ENCODE measurements at places on chromosomes 4 and X.

- DNase-seq, result no peak
Measured at GRCh38 chrX:119981286-119982070, 37.9 kb upstream of the NKAP start.

- no peak for DNase-seq
Measured at GRCh38 chrX:10507876-10508275, 112.5 kb downstream of the MID1 start.

DNA sequence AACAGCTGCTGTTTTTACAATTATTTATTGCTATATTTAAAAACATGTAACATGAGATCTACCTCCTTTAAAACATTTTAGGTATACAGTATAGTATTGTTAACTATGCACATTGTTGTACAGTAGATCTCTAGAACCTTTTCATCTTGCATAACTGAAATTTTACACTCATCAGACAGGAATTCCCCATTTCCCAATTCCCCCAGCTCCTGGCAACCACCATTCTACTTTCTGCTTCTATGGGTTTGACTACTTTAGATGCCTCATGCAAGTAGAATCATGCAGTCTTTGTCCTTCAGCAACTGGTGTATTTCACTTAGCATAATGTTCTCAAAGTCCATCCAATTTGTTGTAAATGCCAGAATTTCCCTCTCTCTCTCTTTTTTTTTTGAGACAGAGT lies 9.7 kb upstream of the LSM6 start:
- no peak for DNase-seq

DNA sequence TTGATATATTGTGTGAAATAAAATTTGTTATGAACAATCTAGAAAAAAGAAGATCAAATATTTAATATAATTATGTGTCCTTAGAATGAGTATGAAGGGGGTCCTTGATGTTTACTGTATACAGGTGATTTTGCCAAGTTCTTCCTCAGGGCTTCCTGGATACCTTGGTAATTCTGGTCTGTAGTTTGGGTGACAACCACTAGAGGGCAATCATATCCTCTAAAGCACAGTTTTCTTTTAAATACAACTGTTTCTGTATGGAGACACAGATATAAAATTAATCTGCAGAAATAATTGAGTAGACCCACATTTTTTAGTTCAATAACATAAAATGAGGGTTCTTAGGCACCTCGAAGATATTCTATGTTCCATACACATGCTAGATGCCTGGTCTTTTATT lies 157.7 kb downstream of the SPANXN1 start:
- no peak for DNase-seq

DNA sequence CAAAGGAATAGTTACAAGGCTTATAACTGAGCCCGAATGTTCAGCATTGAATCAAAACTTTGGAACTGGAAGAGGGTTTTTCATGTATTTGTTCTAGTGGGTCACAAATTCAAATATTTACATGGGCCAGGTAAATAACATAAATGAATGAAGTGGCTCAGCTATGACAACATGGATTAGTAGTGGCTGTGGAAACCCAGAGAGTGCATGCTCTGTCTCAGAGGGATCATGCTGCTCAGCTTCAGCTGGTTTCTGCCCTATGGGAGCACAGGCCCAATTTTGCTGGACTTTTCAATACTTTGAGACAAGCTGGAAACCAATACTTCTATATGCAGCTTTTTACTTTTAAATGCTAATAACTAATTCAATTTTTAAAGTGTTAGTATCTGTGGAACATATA lies 394.0 kb upstream of the TEX13C start:
- DNase-seq, result no peak

GRCh38 chr4:153434190-153434589 lies 32.0 kb upstream of the TMEM131L start:
- no peak for DNase-seq

GRCh38 chr4:3363411-3364141 lies 70.8 kb downstream of the RGS12 start:
- no peak for DNase-seq

DNA sequence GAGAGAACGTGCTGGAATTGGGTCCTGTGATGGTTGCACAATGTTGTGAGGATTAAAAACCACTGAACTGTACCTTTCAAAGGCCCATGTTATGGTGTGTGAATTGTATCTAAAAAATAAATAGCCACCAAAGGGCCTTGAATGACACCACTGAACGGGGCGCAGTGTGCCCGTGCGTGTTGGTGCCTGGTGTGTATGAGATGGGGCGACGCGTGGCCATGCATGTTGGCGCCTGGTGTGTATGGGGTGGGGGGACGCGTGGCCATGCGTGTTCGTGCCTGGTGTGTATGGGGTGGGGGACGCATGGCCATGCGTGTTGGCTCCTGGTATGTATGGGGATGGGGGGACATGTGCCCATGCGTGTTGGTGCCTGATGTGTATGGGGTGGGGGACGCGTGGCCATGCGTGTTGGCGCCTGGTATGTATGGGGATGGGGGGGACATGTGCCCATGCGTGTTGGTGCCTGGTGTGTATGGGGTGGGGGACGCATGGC lies 66.6 kb upstream of the HELT start:
- DNase-seq, result no peak

DNA sequence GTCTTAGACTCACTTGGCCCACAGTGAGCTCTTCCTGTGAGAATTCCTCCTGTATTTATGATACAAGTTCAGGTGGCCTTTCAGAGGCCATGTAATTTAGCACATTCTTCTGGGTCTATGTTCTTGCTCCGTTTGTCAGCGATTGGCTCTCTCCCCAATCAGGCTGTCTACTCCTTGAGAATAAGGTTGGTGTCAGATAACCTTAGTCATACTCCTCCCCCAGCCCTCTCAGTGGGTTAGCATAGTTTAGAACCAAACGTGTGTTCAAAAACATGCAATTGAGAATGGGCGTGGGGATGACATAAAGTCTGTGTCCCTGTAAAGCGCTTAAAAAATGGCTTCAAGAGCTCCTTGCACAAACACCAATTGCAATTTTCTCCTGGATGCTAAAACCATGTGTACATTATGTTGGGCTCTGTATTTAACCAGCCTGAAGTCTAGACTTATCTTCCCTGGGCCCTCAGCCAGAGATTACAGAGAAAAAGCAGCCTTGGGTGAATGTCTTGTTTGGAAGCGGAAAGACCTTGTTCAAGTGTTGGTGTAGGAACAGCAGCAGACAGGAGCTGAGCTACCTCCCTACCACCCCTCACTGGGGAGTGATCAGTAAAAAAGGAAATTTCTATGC lies 9.9 kb upstream of the CT47C1 start:
- DNase-seq, result no peak

GRCh38 chr4:114512595-114513295 lies 85.9 kb upstream of the UGT8 start:
- DNase-seq, result no peak

- no peak for DNase-seq
Measured at GRCh38 chr4:98289375-98289774, 28.2 kb downstream of the RAP1GDS1 start.

DNA sequence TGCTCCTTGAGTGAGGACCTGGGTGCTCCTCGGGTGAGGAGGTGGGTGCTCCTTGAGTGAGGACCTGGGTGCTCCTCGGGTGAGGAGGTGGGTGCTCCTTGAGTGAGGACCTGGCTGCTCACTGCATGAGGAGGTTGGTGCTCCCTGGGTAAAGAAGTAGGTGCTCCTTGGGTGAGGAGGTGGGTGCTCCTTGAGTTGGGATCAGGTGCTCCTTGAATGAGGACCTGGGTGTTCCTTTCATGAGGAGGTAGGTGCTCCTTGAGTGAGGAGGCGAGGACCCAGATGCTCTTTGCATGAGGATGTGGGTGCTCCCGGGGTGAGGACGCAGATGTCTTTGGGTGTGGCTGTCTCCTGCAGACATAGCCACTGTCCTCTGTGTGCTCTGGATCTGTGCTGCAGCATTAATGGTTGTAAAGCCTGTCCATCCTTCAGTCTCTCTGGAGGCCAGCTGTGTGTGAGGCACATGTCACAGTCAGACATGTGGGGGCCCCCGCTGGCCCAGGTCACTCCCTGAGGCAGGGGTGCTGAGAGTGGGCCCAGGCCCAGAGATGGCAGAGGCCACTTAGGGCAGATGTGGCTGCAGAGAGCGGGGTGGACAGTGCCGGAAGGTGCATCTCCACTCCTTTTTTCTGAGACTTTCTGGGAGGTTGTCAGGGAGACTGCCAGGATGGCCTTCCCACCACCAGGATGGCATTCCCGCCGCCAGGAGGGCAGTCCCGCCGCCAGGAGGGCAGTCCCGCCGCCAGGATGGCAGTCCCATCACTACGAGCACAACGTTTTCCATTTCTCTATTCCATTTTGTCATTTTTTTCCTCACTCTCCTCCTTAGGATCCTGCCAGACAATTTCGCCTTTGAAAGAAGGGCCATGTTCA lies 101.8 kb downstream of the HMX1 start:
- no peak for DNase-seq

DNA sequence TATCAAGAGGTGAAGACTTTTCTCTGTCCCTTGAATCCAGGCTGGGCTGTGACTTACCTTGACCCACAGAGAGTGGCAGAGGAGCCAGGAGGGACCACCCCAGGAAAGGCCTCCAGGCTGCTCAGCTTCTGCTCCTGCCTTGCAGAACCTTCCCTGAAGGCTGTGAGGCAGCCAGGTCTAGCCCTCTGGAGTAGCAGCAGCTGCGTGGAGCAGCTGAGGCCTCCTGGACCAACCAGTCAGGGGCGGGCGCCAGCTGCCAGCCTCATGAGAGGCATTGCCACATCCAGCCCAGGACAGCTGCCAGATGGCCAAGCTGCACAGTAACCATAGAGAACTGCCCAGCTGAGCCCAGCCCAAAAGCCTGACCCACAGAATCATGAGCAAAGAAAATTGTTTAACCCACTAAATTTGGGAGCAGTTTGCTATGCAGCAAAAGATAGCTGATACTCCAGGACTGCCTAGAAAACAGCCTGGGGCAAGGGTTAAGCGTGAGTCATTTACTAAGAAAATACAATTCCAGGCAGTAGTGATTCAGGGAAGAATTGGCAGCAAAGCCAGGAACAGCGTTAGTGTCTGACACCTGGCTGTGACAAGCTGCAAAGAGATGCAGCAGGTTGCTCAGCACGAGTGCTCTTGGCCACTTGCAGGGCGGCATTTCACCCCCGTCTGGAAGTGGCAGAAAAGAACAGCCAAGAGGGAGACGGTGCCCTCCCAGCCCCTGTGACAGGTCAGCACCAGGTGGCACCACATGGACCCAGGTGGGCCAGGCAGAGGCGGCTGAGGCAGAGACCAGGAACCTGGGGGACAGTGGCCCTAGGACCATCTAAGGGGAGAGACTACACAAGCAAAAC lies 14.7 kb upstream of the PDE6B start:
- DNase-seq, result no peak

- no peak for DNase-seq
Measured at GRCh38 chr4:52966781-52967180, 104.7 kb downstream of the RASL11B start.

DNA sequence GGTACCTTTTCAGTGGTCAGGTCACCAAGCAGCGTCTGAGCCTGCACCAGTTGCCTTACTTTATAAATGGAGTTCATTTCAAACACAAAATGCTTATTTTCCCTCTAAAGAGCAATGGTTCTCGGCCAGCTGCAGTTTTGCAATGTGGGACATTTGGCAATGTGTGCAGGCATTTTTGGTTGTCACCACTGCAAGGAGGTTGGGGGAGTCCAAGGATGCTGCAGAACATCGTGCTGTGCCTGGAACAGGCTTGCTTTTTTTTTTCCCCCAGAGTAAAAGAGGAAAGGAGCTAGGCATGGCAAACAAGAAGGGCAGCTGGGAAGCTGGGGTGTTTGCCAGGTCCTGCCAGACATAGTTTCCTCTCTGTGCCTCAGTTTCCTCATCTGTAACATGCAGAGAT lies 115.6 kb downstream of the GPR143 start:
- no peak for DNase-seq

DNA sequence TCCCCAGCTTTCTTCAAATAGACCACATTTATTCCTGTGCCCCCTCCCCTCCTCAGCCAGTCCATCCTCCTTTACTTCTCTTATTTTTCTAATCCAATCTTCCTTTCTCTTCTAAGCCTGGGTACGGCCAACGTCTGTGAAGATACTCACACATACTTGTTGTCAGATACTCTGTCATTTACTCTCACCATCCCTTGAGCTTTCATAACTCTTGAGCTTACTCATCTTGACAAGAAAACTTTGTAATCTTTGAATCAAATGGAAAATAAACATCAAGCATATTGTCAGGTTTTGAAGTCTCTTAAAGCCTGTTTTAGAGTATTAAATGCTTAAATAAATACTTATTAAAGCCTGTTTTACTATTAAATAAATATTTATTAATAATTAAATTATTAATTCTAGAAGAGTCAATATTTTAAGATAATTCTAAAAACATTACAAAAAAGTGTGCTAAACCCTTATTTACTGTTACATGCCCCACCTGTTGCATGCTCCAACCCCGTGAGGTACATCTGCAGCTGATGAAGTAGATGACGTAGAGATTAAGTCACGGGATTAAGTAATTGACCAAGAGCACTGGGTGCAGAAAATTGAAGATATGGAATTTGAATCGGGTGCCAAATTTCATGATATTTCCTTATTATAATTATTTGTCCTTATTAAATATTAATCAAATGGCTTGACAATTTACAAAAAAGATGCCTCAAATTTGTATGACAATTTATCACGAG lies 1.5 kb upstream of the TRIML2 start:
- no peak for DNase-seq

DNA sequence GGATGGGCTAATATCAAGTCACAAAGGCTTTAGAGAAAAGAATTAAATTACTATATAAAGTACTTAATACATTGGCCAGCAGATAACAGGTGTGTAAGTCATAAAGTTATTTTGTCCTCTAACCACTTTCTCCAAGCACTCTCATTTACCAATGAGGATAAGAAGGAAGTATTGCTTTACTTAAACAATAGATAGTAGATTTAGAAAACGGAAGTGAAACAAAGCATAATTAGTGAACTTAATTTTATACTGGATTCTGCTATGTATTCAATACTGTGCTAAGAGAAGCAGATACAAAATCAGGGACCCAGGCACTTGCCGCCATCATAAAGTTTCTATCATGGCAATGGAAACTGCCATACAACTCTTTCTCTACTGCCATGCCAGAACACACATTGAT lies 24.0 kb downstream of the AFM start:
- DNase-seq, result no peak

DNA sequence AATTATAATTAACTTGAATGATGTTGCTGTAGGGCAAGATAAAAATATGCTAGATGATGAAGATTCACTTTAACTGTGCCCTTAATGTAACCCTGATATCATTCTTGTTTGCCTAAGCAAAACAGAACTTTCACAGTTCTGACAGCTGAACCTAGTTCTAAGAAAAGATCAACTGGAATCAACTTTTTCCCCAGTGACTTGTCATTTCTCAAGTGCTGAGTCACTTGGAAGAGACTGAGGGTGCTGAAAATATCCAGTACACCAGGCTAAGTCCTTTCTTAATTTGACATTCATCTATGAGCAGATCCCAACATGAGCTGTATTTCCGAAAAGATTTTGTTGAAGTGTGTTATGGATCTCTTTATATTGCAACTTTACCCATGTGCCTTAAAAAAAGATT lies 140.4 kb downstream of the MID1IP1 start:
- DNase-seq, result no peak

- no peak for DNase-seq
Measured at GRCh38 chrX:47112316-47112954, 32.1 kb downstream of the NDUFB11 start.

- DNase-seq, result no peak
Measured at GRCh38 chr4:152065545-152065944, 304.7 kb upstream of the GATB start.

- DNase-seq, result no peak
Measured at GRCh38 chrX:138487866-138488265, 223.7 kb downstream of the FGF13 start.

GRCh38 chr4:152894673-152895072 lies 41.5 kb upstream of the FHDC1 start:
- DNase-seq, result no peak
